ENCODE measurements at places on chromosomes 3 and 15.

DNA sequence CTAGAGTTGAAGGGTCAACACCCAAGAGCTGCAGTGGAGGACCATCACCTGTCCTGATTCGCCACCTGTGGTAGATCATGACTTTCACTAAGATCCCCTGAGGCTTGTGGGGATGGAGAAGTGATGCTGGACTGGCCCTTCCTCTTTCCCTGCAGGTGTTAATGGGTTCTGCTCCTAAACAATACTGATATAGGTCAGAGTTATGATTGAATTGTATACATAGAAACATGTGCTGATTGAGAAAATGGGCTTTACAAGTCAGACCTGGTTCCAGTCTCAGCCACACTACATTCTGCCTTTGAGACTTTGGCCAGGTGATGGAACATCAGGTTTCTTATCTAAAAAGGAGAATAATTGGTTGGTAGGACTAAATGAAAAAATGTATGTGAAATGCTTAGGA is 418.9 kb upstream of the TPRG1 start:
- no peak for DNase-seq

DNA sequence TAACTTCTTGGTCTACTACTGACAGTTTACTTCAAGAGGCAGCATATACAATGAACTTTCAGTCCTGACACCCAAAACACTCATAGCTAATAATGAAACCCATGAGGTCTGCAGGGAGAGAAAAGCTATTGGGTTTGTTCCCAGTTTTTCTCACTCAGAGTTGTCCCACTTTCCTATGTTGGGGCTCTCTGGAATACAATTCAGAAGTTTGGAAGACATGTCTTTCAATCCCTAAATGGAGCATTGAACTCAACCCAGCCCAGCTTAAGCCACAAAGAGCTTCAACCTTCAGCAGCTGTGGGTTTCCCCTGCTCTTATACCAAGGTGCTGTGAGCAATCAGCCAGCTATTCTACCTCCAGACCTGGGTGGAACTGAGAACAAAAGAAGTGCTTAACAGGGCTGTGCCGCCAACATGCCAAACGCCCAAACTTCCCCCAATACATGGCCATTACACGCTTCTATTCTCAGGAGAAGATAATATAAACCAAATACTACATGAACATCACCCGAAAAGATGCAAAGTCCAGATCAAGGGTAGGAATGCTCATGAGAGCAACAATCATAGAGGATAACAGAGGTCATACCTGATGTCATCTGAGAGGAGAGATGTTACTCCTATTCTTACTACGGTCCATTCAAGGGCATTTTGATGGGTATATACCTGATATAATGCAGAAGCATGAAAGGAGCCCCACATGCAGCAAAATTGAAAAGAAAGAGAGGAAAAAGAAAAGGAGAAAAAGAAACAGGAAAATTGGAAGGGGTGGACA is 131.2 kb upstream of the TGFBR2 start:
- no peak for DNase-seq

GRCh38 chr15:71811752-71812735 is 1.7 kb downstream of the NR2E3 start:
- no peak for DNase-seq

- no peak for DNase-seq
Measured at GRCh38 chr3:61562721-61563312, 1.4 kb downstream of the PTPRG start.

GRCh38 chr3:171775943-171776342 is 34.3 kb downstream of the PLD1 start:
- no peak for DNase-seq

- no peak for DNase-seq
Measured at GRCh38 chr3:170553788-170554757, 31.8 kb downstream of the SLC7A14 start.

DNA sequence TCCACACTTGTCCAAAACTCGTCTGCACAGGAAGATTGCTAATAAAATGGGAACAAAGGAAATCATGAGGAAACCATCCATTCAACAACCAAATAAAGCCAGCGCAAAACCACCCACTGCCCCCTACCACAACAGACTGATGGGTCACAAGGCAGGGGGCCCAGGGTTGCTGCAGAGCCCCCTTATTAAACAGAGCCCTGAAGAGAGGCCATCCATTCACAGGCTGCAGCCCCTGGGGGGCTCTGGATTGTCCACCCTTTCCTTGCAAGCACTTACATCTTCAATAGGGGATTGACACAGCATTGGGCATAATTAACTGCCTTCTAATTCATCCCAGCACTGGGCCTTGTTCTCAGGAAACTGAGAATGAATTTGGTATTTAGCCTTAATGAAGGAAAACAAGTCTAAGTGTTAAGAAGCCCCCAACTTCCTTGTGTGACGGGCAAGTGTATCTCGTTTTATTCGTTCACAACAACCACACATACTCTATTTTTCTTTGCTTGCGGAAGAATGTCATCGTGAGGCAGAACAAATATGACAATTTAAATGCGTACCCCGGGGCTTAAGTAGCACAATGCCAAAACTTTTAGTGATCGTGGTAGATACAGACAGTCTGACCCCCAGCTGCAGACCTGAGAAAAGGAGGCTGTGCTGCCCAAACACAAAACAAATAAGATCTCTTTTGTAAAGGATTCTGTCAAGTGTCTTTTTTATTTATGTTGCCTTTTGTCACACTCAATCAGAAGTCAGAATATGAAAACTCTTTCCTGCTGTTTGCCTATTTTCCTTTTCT is 144.0 kb downstream of the SEMA6D start:
- no peak for DNase-seq

DNA sequence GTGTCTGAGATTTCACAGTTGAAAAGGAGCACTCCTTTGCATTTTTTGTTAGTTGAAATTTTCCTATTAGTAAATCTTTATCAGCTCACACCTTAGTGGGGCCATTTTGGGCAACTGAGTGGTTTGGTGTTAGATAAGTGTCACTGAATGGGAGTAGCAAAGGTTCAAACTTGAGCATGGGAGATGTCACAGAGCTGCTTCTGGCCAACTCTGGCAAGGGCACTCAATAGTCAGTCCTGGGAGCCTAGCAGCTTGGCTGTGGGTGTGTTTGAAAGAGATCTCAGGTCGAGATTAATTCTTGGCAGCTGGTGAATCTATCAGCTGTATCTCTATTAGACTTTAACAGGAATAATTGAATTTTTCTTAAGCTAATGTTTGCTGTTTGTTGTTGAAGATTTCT is 579.3 kb downstream of the EDEM1 start:
- no peak for DNase-seq

- DNase-seq = no peak
Measured at GRCh38 chr3:142459929-142460328, 12.1 kb upstream of the XRN1 start.

GRCh38 chr3:140545197-140545596 is 132.7 kb upstream of the TRIM42 start:
- DNase-seq = no peak

GRCh38 chr3:120741320-120741719 is 996 bp downstream of the RABL3 start:
- DNase-seq = no peak

GRCh38 chr3:179970746-179971145 is 66.0 kb downstream of the PEX5L start:
- DNase-seq = no peak

DNA sequence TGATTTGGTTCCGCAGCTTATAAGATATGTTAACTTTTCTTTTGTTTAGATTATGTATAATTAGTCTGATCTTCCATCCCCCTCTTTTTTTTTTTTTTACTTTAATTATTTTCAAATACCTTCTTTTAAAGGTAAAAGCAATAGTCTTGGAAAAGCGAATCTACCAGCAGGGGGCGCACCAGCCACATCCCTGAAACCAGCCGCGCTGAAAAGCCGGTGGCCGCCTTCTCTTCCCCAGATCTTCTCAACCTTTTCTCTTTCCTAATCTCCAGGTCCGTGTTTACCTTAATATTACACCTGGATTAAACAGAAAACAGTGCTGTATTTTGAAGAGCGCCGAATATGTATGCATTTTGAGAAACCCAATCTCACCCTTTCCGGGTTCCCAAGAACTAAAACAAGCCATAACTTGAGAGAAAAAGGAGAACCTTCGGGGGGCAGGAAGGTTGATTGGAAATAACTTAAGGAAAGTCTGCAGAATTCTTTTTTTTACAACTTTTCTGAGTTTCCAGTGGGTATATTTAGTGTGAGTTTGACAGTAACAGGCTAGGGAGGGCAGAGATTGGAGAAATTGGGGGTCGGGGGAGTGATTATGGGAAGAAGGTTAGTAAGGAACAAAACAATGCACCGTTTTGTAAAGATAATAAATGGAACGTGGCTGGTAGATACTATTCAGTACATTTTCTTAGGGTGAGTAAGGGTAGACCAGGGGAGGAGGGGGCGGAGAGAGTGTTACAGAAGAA is 2.0 kb upstream of the SOX2 start:
- peak; percentile 42 for DNase-seq

Measured in NCI-H1048 (cell line).